HFF-Myc (cell line): ENCODE measurements at places on chromosomes 12 and 14.

DNA sequence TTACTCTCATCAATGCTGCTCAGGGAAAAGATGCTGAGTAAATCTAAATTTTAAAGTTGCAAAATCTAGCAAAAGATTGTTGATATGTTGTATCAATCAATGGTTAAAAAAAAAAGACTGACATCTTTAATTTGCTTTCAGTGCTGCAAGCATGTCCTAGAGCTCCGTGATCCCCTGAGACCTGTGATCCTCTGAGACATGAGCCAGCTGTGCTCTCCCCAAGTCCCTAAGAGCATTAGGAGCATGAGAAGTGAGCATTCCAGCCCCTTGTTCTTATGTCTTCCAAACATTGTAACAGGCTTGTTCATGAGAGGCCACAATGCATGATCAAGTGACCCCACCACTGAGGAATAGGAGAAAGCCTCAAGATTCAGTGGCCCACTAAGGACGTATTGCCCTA, 116.6 kb downstream of the DAD1 start:
- DNase-seq: no peak

DNA sequence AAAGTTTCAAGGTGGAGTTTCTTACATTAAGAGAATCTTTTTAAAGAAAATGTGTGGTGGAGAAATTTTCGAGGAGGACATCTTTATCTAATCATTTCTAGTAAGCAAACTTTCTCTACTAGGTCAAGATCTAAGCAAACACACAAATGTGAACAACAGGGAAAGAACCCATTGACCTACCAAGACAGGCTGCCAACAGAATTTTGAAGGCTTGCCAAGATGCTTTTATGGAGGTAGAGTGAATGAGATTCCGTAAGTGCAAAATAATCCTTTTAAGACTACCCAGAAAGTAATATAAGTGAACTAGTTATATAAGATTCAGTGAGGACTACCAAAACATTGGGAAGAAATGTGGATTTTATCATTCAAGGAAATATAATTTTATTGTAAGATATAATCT, 357.1 kb upstream of the PDE3A start:
- DNase-seq: no peak

DNA sequence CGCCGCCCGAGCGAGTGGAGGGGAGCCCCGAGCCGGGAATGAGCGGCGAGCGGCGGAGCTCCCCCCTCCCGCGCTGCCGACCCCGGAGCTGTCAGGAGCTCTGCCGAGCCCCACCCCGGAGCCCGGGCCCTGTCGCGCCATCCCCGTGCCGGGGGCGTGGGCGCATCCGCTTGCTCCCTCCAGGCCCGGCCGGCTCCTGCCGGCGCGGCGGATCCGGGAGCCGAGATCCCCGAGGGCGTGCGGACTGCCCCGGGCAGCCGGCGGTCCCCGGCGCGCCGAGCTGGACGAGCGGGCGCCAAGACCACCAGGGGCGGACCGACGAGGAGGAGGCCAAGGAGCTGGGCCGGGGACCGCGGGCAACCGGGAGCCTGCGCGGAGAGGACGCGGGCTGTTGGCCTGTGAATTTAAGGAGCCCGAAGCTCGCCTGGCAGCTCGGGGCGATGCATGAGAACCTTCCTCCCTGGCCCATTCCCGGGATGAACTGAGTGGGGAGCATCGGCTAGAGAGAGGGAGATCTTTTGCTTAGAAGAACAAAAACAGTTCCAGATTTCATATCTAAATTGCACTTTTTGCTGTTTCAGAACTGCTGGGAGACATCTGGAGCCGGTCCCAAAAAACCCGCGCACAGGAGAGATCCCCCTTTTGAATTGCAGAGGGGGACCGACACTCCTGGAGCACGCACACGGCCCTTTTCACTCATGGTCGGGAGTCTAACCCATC, 2.0 kb downstream of the PTHLH start:
- DNase-seq: no peak

DNA sequence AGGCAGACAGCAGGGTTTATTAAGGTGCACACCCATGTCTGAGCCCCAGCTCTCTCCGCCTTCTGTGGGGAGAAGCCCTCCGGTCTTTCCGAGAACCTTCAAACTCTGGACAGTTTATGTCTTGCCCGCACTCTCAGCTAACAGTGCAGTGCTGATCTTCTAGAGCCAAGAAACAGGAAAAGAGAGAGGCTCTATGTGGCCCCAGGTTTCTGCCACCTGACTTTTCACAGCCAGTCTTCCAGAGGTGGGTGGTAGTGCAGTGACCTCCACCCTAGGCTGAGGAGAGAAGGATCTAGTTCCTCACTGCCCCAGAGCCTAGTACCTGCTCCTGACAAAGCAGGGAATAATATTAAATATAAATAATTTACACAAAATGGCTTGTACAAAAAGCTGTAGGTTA, 4.0 kb upstream of the SLC22A17 start:
- DNase-seq: no peak

- DNase-seq: no peak
Observed at GRCh38 chr12:56894698-56895368, 39.4 kb downstream of the SDR9C7 start.

- DNase-seq: no peak
Observed at GRCh38 chr14:102696856-102697495, 80.3 kb upstream of the TRAF3 start.

DNA sequence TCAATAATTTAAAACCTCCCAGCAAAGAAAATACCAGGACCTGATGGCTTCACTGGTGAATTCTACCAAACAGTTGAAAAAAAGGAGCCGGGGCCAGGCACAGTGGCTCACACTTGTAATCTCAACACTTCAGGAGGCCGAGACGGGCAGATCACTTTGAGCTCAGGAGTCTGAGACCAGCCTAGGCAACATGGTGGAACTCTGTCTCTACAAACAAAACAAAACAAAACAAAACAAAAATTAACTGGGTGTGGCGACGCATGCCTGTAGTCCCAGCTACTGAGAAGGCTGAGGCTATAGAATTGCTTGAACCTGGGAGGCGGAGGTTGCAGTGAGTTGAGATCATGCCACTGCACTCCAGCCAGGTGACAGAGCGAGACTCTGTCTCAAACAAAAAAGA, 13.7 kb upstream of the TROAP start:
- DNase-seq: no peak

- DNase-seq: no peak
Observed at GRCh38 chr12:3669594-3669993, 83.3 kb downstream of the CRACR2A start.
